ENCODE measurements at places on chromosomes 6 and 20. TPM values are rescaled to one million over a fixed set of nuclear protein-coding genes. Genes with fewer than 3 reads are reported as not detected.

- no peak for DNase-seq
These were observed 381.8 kb downstream of the CDKAL1 start for GRCh38 chr6:20916086-20916485.

- no peak for DNase-seq
These were observed 38.5 kb downstream of the DLGAP4 start for GRCh38 chr20:36344517-36345132.

GRCh38 chr6:77587963-77588362 is 64.9 kb upstream of the MEI4 start:
- no peak for DNase-seq

DNA sequence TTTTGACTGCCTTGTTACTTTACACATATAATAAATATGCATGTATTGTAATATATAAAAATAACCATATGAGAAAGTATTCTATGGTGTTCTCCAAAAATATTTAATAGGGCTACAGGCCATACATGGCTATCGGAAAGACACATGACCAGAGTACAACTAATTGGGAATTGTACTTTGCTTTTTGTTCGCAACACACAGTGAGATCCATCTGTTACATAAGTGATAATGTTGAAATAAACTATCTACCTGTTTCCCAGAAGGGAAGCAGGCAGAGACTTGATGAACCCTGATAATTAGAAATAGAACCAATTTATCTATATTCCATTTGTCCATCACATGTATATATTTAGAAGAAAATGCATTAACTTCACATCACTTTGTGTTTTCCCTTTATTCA is 344.0 kb upstream of the PLCB4 start:
- no peak for DNase-seq

DNA sequence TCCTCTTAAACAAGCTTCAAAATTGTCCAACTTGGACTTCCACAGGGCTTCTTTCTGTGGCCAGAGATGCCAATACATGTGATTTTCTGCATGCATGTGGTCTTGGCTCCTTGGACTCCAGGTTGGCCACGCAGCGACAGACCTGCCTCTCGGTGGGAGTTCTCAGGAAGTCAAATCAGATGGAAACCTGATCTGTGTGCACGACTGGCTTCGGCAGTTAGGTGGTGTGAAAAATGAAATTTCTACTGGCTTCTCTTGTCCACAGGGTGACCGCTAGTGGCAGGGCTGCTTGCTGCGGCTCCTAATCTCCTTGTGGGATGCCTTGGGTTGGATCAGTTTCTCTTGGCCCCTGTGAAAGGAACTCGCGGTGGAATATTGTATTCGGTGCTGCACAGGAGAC is 57.3 kb downstream of the PHACTR3 start:
- no peak for DNase-seq

- no peak for DNase-seq
These were observed 4.6 kb downstream of the ZNF184 start for GRCh38 chr6:27468334-27468733.

GRCh38 chr6:44701637-44702101 is 314.2 kb downstream of the CDC5L start:
- no peak for DNase-seq

GRCh38 chr20:34954904-34955230 is 739 bp downstream of the GSS start:
- no peak for DNase-seq

DNA sequence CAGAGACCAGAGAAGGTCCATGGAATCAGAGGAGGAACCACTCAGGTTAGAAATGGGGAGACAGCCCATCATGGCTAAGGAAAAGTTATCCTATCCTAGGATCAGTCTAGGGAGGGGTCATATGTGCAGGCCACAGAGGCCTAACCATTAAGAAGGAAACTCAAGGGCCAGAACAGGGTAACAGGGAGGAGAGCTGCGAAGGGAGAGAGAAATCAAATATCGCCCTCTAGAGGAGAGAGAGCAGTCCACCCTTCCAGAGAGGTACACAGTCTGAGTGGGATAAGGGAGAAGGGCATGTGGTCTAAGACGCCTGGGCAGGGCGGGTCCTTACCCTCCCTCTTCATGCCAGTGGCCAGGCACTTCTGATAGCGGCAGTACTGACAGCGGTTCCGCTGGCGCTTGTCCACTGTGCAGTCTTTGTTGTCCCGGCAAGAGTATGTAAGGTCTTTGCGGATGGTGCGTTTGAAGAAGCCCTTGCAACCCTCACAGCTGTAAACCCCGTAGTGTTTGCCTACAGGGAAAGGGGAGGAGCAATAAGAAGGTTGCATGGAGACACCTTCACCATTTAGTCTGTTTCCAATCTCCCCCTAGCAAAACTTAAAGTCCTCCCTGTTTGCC is 2.9 kb downstream of the RXRB start:
- DNase-seq = peak; percentile 66

GRCh38 chr6:37866590-37867507 is 47.3 kb downstream of the ZFAND3 start:
- no peak for DNase-seq

GRCh38 chr20:61762167-61762710 is 303.4 kb downstream of the TAF4 start:
- no peak for DNase-seq

GRCh38 chr6:76043690-76044089 is 28.8 kb downstream of the IMPG1 start:
- DNase-seq = no peak

DNA sequence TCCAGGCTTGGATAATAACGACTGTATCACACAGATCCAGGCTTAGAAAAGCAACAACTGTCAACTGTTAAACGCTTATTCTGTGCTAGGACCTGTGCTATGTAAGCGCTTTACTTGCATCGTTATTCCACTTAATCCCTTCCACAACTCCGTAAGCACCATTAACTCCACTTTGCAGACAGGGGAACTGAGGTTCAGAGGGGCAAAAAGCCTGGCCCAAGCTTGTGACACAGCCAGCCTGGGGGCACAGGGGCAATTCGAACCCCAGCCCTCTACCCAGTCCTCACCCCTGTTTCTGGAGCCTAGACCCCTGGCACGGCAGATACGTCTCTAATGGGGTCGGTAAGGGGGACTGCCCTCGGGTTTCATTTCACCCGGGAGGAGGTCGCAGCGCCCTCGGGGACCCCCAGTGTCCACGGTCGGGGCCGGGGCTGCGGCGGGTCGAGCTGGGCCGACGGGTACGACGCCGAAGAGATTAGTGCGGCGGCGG is 411 bp downstream of the DSN1 start:
- no peak for DNase-seq

- no peak for DNase-seq
These were observed 123.9 kb downstream of the INSM1 start for GRCh38 chr20:20491784-20492264.

GRCh38 chr6:131640100-131640499 is 3.0 kb downstream of the ENPP3 start:
- DNase-seq = no peak

GRCh38 chr6:71029555-71029954 is 72.7 kb upstream of the B3GAT2 start:
- no peak for DNase-seq

Gene MAS1
- total RNA-seq = not detected

Gene TRAPPC3L
- not detected for total RNA-seq

Gene SOX4
- total RNA-seq = 12.1 TPM

Gene ME1
- 7.4 TPM for total RNA-seq

Gene EPPIN
- total RNA-seq = not detected

Gene CCN5
- 32.2 TPM for total RNA-seq

Gene TSBP1
- not detected for total RNA-seq

Gene PDE10A
- 5.0 TPM for total RNA-seq
